ENCODE measurements at places on chromosomes 5 and 9.

GRCh38 chr9:117233016-117233415, 181.8 kb downstream of the ASTN2 start:
- no peak for DNase-seq

DNA sequence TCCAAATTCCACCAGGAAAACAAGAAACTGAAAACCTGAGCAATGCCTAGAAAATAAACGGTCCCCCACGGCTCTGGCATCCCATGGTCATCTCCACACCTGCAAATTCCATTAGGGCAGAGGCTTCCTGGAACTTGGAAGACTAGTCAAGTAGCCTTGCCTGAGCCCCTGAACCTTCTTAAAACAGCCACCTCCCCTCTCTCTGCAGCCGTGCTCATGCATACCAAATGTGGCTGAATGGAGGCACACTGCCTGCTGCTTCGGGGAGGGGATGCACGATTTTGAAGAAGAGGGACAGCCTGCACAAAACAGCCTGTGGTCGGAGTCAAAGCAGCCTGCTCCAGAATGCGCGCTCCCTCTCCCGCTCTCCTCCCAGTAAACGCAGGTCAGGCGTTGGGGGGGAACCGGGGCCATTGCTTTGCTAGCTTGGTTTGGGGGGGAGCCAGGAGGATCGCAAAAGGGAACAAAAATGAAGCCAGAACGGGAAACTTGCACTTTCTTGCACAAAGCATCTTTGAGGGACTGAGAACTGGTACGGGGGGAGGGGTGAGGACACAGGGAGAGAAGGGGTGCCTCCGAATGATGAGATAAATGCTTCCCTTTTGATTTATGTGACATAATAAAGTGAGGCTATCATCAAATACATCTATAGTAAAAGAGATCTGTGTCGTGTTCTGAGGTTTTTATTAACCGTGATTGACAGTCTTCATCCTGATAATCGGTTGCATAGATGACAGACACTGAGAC, at the start of gene TRPM3:
TSS of gene TRPM3 (minus strand) at position 347 of the 747 bp plus-strand sequence. CDS start at position 80, 267 bp downstream.
- DNase-seq = no peak

DNA sequence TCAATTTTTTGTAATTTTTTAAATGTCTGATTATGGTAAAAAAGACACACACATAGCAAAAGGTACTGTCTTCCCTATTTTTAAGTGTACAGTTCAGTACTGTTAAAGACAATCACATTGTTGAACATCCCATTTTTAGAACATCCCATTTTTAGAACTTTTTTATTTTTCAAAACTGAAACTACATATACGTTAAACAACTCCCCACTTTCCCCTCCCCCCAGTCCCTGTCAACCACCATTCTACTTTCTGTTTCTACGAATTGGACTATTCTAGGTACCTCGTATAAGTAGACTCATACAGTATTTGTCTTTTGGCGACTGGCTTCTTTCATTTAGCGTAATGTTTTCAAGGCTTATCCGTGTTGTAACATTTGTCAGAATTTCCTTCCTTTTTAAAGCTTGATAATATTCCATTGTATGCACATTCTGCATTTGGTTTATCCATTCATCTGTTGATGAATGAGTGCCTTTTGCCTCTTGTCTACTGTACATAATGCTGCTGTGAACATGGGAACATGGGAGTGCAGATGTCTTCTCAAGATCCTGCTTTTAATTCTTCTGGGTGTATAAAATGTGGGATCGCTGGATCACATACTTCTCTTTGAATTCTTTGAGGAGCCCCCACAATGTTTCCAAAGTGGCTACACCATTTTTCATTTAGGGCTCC, 154.0 kb downstream of the PIK3R1 start:
- DNase-seq = no peak

GRCh38 chr9:14813336-14814248, 91.1 kb upstream of the CER1 start:
- DNase-seq = no peak

DNA sequence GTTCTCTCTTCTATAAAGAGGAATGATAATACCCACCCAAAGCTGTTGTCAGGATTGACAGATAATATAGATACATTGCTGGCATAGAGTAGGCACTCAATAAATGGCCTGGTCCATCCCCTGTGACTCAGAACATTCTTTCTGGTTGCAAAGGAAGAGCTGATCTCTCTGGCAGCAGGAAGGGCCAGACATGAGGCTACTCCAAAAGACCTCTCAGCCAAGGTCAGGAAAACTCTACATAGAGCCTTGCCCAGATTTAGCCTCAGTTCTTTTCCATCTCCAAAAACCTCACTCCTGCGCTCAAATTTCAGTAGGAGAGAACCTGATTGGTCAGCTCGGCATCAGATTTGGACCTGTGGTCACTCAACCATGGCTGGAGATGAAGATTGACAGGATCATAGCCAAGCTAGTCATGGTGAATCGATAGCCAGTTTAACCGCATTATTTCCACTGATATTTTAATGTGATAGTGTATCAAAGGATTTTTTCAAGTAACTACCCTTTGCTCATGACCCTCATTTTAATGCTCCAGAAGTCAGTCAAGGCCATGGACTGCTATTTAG, 319.6 kb downstream of the DRD1 start:
- DNase-seq = no peak

GRCh38 chr5:57097526-57097925, 76.3 kb upstream of the GPBP1 start:
- DNase-seq = no peak

DNA sequence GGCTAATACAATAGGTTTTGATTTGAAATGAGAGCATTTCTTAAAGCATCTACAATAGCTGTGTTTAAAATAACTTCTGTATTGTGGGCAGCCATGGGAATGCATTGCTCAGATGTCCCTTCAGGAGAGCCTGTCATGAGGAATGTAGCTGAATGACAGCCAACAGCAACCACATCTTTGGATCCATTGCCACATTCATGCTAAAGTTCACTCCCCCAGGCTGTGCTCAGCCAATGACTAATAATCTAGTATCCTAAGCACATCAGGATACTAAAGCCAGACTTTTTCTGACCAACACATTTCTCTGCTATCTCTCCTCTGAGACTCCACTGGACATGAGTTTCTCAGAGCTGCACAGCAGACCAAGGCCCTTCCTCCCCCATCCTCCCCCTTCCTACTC, 45.5 kb downstream of the HTR1A start:
- DNase-seq = no peak

DNA sequence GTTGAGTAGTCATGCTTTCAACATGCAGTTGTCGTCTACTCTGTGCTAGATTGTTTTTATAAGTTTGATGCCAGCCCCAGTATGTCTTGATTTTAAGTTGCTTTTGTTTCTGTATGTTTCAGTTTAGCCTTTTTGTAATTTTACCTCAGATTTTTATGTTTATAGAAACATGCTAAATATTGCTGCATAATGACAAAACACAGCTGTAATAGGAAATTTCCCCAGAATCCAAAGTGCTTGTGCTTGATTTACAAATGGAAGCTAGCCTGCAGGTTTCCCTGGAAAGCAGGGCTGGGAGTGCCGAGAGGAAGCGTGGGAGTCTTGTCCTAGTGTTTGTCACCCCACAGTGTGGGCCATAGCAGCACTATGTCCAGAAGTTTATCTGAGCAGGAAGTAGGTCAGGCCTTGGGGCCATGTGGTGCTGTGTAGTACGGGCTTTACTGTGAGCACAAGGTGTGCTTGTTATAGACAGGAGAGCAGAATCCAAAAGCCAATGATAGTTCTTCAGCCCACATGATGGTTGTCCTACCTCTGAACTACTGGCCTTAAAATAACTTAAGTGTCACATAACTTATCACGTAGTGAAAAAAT, 100.0 kb upstream of the NREP start:
- DNase-seq = no peak

DNA sequence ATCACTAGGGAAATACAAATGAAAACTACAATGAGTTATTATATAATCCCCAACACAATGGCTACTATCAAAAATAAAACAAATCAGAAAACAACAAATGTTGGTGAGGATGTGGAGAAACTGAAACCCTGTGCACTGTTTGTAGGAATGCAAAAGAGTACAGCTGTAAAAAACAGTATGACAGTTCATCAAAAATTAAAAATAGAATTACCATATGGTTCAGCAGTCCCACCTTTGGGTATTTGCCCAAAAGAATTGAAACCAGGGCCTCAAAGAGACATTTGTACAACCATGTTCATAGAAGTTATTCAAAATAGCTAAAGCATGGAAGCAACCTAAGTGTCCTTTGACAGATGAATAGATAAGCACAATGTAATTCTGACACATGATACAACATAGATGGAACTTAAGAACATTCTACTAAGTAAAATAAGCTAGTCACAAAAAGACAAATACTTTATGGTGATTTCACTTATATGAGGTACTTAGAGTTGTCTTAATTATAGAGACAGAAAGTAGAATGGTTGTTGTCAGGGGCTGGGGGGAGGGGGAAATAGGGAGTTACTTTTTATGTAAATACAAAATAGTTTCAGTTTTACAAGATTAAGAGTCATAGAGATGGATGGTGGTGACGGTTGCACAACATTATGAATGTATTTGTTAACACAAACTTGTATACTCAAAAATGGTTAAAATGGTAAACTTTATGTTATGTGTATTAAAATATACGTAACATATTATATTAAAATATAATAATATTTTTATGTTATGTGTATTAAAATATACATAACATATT, 102.8 kb downstream of the KCTD16 start:
- DNase-seq = no peak

GRCh38 chr5:122101636-122102285, 23.7 kb upstream of the LOX start:
- no peak for DNase-seq

DNA sequence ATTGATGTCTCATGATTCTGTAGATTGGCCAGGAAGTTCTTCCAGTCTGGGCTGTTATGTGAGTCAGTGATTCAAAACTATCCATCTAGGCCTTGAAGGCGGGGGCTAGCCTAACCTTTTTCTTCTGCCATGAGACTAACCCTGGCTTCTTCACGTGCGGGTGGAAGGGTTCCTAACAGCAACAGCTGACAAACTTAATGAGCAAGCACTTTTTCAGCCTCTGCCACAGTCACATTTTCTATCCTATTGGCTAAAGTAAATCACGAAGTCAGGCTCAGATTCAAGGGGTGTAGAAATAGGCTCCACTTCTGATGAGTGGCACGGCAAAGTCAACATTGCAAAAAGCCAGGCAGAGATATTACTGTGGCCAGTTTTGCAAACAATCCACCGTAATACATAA, 68.4 kb downstream of the STK32A start:
- DNase-seq = no peak

GRCh38 chr9:131885144-131885609, 145.3 kb upstream of the RAPGEF1 start:
- no peak for DNase-seq

DNA sequence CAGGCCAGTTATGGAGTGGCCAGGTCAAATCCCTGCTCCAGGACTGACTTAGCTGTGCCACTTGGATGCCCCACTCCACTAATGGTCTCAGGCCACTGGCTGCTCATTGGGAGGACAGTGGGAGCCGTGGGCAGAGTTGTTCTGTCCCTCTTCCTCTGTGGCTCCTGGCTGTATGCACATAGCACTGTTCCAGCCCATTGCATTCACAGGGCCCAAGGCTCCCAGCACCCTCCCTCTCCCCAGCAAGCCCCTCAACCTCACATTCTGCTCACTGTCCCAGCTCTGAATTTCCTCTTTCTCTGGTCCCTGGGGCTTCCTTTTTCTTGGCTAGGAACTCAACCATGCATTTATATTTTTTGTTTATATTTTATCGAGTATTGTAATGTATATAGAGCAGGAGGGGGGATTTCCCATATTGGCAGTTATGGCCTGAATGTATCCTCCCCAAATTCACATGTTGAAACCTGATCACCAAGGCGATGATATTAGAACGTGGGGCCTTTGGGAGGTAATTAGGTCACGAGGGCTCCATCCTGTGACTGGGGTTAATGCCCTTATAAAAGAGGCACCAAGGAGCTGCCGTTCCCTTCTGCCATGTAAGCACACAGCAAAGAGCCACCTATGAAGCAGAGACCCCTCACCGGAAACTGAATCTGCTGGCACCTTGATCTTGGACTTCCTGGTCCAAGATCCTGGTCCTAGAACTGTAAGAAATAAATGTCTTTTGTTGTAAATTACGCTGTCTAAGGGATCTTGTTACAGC, 17.0 kb upstream of the MVB12B start:
- no peak for DNase-seq

Data from stimulated activated CD4-positive, alpha-beta T cell treated with anti-CD3 and anti-CD28 coated beads, Interleukin-1b, Interleukin-23, amount 100 ng/mL, for 4 hours (primary cell).